ENCODE measurements at places on chromosomes 4 and X. TPM values are rescaled to one million over a fixed set of nuclear protein-coding genes. Genes with fewer than 3 reads are reported as not detected.

GRCh38 chrX:101986586-101986985, 54.8 kb upstream of the ZMAT1 start:
- H3K4me1 ChIP-seq = no peaks in the 10 kb centered on the region
- H3K36me3 ChIP-seq = no peaks in the 10 kb centered on the region
- DNase-seq = no peak
- no peaks in the 10 kb centered on the region for H3K27me3 ChIP-seq
- H3K4me3 ChIP-seq = no peak overlapping the region

The SCFD2 gene
- polyA plus RNA-seq = 12.9 TPM

DNA sequence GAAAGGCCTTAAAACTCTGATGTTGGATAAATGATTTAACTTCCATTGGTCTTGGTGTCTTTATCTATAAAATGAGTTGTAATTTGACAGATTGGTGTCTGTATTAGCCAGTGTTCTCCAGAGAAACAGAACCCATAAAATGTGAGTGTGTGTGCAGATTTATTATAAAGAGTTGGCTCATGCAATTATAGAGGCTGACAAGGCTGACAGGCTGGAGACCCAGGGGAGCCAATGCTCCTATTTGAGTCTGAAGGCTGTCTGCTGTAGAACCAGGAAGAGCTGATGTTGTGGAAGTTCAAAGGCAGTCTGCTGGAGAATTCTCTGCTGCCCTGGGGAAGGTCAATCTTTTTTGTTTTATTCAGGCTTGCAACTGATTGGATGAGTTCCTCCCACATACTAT, 131.7 kb downstream of the SLC4A4 start:
- no peaks in the 10 kb centered on the region for H3K36me3 ChIP-seq
- H3K27ac ChIP-seq = no peak overlapping the region
- H3K27me3 ChIP-seq = no peaks in the 10 kb centered on the region
- H3K4me1 ChIP-seq = no peaks in the 10 kb centered on the region

The FAM149A gene
- 30.1 TPM for polyA plus RNA-seq

DNA sequence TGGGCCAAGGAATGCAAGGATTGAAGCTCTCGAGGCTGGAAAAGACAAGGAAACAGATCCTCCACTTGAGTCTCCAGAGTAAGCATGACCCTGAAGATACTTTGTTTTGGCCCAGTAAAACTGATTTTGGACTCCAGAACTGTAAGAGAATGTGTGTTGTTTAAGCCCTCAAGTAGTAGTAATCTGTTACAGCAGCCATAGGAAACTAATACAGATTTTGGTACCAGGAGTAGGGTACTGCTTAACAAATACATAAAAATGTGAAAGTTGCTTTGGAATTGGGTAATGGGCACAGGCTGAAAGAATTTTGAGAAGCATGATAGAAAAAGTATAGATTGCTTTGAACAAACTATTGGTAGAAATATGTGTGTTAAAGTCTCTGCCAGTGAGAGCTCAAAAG, 17.4 kb upstream of the FRAS1 start:
- DNase-seq = no peak
- H3K4me1 ChIP-seq = no peaks in the 10 kb centered on the region

- no peak for DNase-seq
- H3K36me3 ChIP-seq = no peaks in the 10 kb centered on the region
- H3K27ac ChIP-seq = no peak overlapping the region
- no peaks in the 10 kb centered on the region for H3K27me3 ChIP-seq
- H3K4me3 ChIP-seq = no peak overlapping the region
Measured at GRCh38 chr4:169305651-169306050, 34.9 kb upstream of the SH3RF1 start.

GRCh38 chr4:52094376-52095145, 43.5 kb downstream of the SPATA18 start:
- no peak for DNase-seq
- no peaks in the 10 kb centered on the region for H3K36me3 ChIP-seq
- H3K4me3 ChIP-seq = no peak overlapping the region
- no peak overlapping the region for H3K27ac ChIP-seq

DNA sequence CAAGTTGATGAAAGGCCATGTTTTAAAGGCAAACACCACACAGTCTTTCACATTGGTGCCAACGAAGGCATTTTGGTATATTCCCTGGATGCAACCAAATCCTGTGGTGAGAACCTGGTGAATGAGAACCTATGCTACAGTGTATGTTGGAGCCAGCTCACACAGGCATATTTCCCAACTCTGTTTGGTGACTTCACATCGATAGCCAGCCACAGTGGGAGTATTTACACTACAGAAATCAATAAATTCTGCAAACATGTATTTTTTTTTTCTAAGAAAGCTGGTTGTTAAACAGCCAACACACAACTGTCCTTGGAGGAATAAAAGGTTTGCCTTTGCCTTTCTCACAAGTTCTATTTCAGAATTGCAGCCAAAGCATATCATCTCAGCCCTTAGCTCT, 691.0 kb downstream of the GRID2 start:
- H3K36me3 ChIP-seq = no peaks in the 10 kb centered on the region
- H3K4me1 ChIP-seq = no peaks in the 10 kb centered on the region
- H3K27me3 ChIP-seq = no peaks in the 10 kb centered on the region

DNA sequence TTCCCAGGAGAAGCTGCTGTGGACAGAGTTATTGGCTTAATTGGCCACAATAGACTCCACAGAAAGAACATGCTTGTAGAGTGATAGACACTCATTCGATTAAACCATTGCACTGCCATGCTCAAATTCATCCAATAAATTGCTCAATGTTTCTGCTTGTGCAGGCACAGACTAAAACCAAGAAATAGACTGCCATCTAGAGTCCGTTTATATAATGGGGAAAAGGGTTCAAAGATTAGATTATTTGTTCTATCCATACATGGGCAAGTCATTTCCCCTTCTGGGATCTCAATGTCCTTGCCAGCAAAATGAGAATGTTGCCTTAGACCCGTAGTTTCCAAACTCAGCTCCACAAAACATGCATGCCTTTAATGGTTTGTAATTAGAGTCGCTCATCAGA, 8.7 kb downstream of the SMIM10 start:
- H3K36me3 ChIP-seq = no peaks in the 10 kb centered on the region
- no peak overlapping the region for H3K27ac ChIP-seq
- H3K4me3 ChIP-seq = no peak overlapping the region

DNA sequence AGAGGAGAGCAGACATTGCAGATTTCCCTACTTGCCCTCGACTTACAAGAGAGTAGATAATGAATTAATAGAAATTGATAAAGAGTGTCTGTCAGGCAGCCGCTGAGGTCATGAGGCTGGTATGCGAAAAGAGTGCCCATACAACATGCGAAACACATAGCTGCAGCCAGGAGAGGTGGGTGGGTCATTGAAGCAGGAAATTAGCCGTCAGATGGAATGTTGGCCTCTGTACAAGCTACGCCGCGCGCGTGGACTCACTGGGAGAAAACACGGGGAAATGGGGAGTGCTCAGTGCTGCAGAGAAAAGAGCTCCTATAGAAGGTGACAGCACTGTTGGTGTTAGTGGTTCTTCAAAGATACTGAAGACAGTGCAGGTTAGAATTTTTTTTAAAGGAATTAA, 125.1 kb downstream of the RAPGEF2 start:
- no peak overlapping the region for H3K4me3 ChIP-seq
- peaks cover 21% of the 10 kb centered on the region for H3K4me1 ChIP-seq
- peak overlapping the region; percentile 51 for H3K27ac ChIP-seq
- DNase-seq = peak; percentile 66

The SEC24B gene
- polyA plus RNA-seq = 36.7 TPM

DNA sequence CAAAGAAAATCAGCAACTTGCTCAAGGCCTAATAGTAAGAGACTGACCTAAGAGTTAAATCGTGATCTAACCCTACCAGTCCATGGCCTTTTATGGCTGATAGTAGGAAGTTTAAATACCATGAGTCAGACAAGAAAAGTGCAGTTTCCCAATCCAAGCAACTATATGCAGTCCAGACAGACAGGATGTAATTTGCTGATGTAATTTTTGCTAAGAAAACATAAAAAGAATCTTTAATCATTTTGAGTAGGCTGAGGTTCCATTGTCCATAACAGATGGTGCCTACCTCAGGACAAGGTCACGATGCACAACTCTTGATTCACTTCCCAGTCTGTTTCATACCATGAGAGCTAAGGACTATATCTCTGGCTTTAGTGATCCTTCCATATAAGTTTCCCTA, 317.5 kb upstream of the GRIA3 start:
- no peak for DNase-seq
- H3K27ac ChIP-seq = no peak overlapping the region
- no peaks in the 10 kb centered on the region for H3K27me3 ChIP-seq
- no peaks in the 10 kb centered on the region for H3K36me3 ChIP-seq
- no peak overlapping the region for H3K4me3 ChIP-seq

DNA sequence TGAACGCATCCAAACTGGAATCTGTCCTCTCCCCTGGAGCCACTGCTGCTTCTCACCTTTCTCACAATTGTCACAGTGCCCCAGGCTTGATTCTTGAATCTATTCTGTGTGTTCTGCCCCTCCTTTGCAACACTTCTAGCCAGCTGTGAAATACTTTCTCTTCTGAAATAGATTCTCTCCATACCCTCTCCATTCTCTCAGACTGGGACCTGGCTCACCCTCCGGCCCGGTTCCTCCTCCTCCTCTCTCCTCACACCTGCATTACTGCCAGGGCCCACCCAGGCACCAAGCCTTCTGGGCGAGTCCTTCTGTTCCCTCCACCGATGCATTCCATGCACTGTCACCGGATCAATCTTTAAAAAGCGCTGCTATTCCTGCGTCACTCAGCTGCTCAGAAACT, 336.1 kb downstream of the UNC5C start:
- no peaks in the 10 kb centered on the region for H3K4me1 ChIP-seq
- no peak for DNase-seq
- H3K36me3 ChIP-seq = no peaks in the 10 kb centered on the region

- no peak overlapping the region for H3K4me3 ChIP-seq
- no peaks in the 10 kb centered on the region for H3K27me3 ChIP-seq
- no peak overlapping the region for H3K27ac ChIP-seq
- no peaks in the 10 kb centered on the region for H3K4me1 ChIP-seq
Measured at GRCh38 chrX:119174900-119175299, 47.3 kb upstream of the KIAA1210 start.

GRCh38 chrX:54181202-54181953, 1.7 kb downstream of the FAM120C start:
- H3K4me1 ChIP-seq = peaks cover 13% of the 10 kb centered on the region
- H3K36me3 ChIP-seq = no peaks in the 10 kb centered on the region
- DNase-seq = peak; percentile 17
- peak overlapping the region; percentile 6 for H3K27ac ChIP-seq
- peak overlapping the region; percentile 70 for H3K4me3 ChIP-seq

DNA sequence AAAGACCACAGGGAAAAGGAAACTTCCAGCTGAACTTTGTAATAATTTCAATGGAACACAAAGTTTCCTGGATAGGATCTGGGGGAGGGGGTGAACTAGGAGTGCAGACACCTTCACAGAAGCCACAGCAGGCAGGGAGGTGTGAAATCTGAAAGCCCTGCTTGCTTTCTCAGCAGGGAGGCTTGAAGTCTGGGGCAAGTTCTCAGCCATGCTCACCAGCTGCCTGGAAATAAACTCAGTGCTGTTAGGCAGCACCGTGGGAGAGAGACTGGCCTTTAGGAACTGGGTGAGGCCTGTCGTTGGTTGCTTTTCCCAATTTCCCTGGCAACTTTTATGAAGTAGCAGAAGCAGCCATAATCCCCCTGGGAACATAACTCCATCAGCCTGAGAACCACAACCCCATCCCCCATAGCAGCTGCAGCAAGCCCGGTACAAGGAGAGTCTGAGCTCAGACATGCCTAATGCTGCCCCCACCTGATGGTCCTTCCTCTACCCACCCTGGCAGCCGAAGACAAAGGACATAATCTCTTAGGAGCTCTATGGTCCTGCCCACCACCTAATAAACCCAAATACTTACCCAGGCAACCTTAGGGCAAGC, 39.2 kb upstream of the NMU start:
- DNase-seq = no peak
- no peaks in the 10 kb centered on the region for H3K27me3 ChIP-seq
- no peaks in the 10 kb centered on the region for H3K36me3 ChIP-seq
- no peak overlapping the region for H3K4me3 ChIP-seq

GRCh38 chr4:84568496-84568895, 14.4 kb upstream of the CDS1 start:
- DNase-seq = no peak
- H3K4me3 ChIP-seq = no peak overlapping the region
- H3K4me1 ChIP-seq = no peaks in the 10 kb centered on the region
- H3K27ac ChIP-seq = no peak overlapping the region
- H3K36me3 ChIP-seq = no peaks in the 10 kb centered on the region

The TCEAL5 gene
- polyA plus RNA-seq = 1.8 TPM

The FAM9A gene
- 0.13 TPM for polyA plus RNA-seq

The SYNPO2 gene
- polyA plus RNA-seq = 4.3 TPM

DNA sequence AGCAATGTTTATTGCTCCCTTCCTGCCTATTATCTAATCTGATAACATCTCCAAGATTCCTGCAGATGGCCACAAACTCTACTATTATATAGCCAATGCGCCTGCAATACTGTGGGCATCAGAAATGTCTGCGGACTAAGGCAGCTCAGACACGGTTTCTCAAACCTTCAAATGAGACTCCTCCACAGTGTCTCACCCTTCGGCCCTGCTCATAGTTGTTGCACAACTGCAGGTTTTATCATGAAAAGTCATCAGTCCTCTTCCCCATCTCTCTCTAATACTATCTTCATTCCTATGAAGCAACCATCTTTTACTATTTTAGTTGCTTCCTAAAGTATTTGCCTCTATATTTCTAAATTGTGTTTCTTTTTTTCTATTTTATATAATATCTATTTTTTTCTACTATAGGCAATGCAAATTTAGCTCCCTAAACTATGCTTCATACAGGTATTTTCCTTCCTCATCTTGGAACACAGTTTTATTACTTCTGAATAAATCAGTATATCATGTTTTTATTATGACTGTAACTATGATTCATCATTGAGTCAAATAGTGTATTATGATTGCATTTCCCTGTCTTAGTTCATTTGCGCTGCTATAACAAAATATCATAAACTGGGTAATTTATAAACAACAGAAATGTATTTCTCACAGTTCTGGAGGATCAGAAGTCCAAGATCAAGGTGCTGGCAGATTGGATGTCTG, 129.7 kb upstream of the EDNRA start:
- no peaks in the 10 kb centered on the region for H3K4me1 ChIP-seq
- no peaks in the 10 kb centered on the region for H3K27me3 ChIP-seq
- H3K4me3 ChIP-seq = no peak overlapping the region
- no peaks in the 10 kb centered on the region for H3K36me3 ChIP-seq

DNA sequence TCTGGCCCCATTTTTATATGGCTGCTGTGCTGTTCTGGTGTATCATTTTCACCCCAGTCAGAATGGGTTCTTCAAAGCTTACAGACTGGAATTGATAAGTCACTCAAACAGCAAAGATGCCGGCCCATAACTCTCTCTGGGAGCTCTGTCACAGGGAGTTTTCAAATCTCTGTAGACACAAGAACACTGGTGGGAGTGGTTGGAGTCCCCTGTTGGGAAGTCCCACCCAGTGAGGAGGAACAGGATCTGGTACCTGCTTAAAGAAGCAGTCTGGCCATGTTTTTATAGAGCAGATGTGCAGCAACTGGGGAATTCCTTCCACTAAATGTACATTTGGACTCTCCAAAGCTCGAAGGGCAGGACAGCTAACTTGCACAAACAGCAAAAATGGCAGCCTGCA, 69.3 kb upstream of the UGT2B7 start:
- H3K27ac ChIP-seq = no peak overlapping the region
- no peak for DNase-seq
- H3K36me3 ChIP-seq = no peaks in the 10 kb centered on the region
- H3K4me1 ChIP-seq = no peaks in the 10 kb centered on the region
- H3K27me3 ChIP-seq = no peaks in the 10 kb centered on the region

GRCh38 chrX:24775891-24776290, 82.2 kb downstream of the POLA1 start:
- DNase-seq = no peak
- no peaks in the 10 kb centered on the region for H3K4me1 ChIP-seq
- H3K27ac ChIP-seq = no peak overlapping the region

- peak overlapping the region; percentile 65 for H3K27ac ChIP-seq
- H3K4me3 ChIP-seq = no peak overlapping the region
- no peak for DNase-seq
- no peaks in the 10 kb centered on the region for H3K4me1 ChIP-seq
- H3K27me3 ChIP-seq = no peaks in the 10 kb centered on the region
Measured at GRCh38 chr4:113300471-113300928, 251.0 kb downstream of the ANK2 start.

Measured in left lung (tissue), 14 donors.